Stimulated activated CD4-positive, alpha-beta T cell treated with anti-CD3 and anti-CD28 coated beads, Interleukin-2, amount 100 ng/mL, for 48 hours (primary cell): ENCODE measurements at places on chromosomes 12 and 14.

DNA sequence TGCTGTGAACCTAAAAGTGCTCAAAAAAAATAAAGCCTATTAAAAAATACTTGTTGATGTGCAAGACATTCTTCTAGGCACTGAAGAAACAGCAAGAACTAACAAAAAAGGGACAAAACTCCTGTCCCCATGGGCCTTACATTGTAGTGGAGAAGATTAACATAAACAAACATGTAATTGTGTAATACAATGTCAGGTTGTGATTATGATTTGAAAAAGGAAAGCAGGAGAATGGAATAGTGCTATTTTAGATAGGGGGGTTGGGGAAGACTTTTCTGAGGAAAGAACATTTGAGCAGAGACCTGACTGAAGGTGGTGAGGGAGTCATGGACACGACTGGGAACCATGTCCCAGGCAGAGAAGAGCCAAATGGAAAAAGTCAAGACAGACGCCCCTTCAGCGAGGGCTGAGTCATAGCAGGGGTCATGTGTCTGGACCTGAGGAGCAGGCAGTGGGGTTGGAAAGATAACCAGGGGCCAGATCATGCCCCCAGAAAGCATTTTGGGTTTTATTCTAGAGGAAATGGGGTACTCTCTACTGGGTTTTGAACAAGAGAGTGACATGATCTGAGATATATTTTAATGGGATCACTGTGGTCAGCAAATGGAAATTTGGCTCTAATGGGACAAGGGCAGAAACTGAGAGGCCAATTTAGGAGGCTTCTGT is 19.4 kb upstream of the IFNG start:
- DNase-seq = no peak

DNA sequence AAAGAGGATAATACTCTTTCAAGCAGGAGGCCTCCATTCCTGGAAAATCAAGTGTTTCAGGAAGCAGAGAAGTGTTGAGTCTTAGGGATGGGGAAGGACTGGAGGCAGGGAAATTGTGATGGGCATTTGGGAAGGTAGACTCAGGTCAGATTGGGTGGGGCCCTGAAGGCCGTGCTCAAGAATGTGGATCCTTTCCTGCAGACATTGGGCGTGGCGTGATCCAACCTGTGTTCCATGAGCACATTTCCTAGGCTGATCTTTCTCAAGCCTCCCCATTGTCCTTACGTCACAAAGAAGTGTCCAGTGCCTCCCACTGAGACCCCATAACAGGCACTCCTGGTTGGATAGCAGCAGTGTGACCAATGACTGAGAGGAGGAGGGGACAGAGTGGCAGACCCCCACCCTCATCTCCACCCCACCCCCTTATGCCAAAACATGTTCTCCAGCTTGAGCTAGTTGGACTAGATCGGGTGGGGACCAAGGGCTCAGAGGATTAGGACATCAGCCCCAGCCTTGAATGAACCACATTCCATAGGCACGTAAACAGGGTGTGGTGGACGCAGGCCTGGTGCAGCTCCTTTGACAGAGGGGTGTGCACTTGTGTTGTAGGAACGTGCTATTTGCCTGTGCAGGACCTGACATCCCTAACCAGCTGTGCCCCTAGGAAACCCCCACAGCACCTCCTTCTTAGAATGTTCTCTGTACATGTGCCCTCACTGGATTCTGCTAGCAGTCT is 76.8 kb downstream of the TTC9 start:
- no peak for DNase-seq

GRCh38 chr14:73696466-73697400 is 17.5 kb downstream of the PNMA1 start:
- no peak for DNase-seq

- DNase-seq = no peak
These were observed 224.1 kb downstream of the ASCL1 start for GRCh38 chr12:103181366-103182152.

DNA sequence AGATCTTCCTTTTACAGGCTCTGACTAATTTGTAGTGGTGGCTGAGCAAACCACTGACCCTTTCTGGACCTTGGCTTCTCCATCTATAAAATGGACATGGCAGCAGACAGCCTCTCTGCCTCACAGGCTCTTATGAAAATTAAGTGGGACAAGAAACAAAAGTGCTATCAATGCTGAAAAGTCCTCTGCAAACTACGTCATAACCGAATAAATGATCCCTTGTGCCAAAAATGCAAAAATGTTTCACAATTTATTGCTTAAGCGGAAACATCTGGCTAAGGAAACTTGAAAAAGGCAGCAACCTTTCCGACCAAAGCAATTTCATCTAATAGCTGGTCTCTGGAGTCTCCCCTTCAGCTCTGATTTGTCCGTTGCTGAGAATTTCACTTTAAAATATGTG is 108.5 kb upstream of the PLXNC1 start:
- no peak for DNase-seq

GRCh38 chr14:64719601-64720000 is 15.4 kb downstream of the PLEKHG3 start:
- no peak for DNase-seq

DNA sequence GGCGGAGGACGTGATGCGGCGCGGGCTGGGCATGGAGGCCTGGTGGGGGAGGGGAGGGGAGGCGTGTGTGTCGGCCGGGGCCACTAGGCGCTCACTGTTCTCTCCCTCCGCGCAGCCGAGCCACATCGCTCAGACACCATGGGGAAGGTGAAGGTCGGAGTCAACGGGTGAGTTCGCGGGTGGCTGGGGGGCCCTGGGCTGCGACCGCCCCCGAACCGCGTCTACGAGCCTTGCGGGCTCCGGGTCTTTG is 303 bp downstream of the GAPDH start:
- no peak for DNase-seq

- no peak for DNase-seq
These were observed 9.6 kb upstream of the IFI27L2 start for GRCh38 chr14:94139006-94139405.

DNA sequence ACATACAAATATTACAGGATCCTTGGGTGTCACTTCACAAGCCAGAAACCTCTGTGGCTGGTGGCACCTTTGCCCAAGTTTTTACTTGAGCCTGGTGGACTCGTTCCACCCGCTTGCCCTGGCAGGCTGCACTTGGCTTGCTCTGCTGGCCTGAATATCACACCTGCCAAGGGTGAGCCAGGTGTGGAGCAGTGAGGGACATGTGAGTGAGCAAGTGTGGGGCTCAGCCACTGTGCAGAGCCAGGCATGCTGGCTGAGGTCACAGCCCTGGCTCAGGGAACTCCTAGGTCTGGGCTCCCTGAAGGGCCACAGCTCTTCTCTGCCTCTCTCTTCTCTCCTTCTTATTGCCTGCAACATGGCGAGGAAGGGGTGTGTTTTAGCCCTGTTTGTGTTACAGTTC is 82.0 kb downstream of the SLC16A7 start:
- DNase-seq = no peak

GRCh38 chr12:124502379-124502778 is 65.0 kb downstream of the NCOR2 start:
- no peak for DNase-seq

DNA sequence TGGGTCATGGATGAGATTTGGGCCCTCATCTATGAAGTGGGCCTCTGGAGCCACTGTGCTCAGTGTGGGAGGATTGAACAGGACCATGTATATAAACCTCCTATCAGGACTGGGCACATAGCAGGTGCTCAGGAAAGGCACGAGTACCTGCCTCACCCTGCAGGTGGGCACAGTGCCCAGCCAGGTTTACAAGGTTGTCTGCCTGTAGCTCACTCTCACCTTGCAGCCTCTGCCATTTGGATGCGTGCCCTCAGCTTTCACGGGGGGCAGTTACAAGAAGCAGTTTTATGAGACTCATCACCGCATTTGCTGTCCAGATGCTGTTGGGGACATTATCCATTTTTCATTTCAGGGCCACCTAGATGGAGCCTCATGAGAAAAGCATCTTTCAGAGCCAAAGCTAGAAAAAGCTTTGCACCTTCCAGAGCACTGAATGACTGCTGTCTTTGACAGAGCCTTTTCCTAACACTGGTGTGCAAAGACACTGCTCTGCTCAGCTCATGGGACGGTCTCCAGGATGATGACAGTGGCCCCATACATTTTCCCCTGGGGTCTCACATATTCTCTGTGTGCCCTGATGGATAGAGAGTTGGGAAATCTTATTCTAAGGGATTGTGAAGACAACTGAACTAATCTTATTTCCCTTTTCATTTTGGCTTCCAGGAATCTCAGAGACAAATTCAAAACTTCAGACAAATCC is 327.5 kb upstream of the RTL1 start:
- DNase-seq = no peak

DNA sequence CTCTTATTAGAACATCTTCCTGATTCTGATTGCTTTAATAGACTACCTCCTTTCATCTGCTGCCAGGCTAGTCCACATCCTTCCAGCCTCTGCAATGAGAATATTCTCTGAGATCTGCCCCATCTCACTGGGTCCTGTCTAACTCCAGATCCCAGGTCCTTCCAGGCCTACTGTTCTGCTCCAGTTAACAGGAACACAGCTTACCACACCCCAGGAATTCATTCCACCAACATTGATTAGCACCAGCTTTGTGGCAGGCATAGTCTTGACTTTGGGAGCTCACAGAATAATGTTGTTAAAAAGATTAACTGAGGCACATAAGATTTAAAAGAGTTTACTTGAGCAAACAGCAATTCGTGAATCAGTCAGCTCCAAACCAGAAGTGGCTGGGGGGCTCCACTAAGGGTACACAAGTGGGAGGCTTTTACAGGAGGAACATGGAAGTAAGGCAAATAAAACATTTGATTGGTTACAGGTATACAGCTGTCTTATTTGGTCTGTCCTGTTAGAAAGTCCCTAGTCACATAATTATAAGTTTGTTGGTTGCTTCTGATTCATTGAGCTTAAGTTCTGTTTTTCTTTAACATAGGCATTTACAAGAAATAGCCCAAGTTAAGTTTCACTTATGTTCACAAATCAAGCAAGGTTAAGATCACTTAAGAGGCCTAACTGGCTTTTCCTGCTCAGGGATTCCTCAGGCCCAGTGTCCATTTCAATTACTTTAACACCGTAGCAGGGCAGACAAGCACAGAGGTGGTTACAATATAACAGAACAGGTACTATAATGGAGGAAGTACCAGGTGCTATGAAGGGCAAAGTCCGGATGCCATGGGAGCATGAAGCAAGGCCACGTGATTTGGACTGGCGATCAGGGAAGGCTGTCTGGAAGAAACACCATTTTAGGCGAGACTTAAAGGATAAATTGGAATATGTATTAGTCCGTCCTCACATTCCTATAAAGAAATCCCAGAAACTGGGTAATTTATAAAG is 12.2 kb upstream of the MYH7 start:
- DNase-seq = no peak

- no peak for DNase-seq
These were observed 20.5 kb downstream of the C14orf132 start for GRCh38 chr14:96059519-96060135.

- no peak for DNase-seq
These were observed 5.0 kb downstream of the TAMALIN start for GRCh38 chr12:52011602-52012214.

- peak; percentile 48 for DNase-seq
These were observed at the start of gene HIP1R for GRCh38 chr12:122834921-122835749. HIP1R (plus strand) TSS chr12:122835457; CDS start chr12:122835551, 94 bp downstream.

- DNase-seq = no peak
These were observed 85.5 kb downstream of the ADGRD1 start for GRCh38 chr12:131038961-131039950.

DNA sequence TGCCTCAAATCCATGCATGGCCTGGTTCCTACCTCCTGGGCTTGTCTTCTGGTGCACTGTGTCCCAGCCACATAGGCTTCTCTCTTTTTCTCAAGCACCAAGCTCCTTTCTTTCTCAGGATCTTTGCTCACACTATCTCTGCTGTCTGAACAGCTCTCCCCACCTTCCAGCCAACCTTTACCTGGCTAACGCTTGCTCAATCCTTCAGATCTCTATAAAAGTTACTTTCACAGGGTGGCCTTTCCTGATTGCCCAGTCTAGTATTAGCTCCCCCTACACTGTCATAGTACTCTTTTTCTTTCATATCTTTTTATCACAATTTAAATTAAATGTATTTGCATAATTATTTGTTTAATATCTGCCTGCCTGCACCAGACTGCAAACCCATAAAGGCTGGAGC is 3.8 kb downstream of the PARP11 start:
- no peak for DNase-seq

DNA sequence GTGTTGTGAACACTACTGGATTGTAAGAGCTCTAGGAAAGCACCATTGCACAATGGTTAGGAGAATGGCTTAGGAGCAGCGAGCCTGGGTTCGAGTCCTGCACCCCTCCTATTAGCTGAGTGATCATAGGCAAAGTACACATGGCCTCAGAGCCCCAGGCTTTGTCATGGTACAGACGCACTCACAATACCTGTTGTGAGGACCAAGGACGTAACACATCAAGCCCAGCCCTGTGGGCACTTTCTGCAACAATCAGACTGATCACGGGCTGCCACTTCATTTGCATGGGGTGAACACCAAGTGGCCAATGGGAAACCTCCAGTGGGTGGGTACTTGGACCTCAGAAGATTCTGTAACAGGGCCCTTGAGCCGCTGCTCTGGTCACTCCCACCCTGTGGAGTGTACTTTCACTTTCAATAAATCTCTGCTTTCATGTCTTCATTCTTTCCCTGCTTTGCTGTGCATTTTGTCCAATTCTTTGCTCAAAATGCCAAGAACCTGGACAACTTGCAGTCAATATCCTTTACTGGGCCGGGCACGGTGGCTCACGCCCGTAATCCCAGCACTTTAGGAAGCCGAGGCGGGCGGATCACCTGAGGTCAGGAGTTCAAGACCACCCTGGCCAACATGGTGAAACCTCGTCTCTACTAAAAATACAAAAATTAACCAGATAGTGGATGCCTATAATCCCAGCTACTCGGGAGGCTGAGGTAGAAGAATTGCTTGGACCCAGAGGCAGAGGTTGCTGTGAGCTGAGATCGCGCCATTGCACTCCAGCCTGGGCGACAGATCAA is 28.2 kb downstream of the GLRX5 start:
- no peak for DNase-seq
